ENCODE measurements at places on chromosomes 7 and 10.

DNA sequence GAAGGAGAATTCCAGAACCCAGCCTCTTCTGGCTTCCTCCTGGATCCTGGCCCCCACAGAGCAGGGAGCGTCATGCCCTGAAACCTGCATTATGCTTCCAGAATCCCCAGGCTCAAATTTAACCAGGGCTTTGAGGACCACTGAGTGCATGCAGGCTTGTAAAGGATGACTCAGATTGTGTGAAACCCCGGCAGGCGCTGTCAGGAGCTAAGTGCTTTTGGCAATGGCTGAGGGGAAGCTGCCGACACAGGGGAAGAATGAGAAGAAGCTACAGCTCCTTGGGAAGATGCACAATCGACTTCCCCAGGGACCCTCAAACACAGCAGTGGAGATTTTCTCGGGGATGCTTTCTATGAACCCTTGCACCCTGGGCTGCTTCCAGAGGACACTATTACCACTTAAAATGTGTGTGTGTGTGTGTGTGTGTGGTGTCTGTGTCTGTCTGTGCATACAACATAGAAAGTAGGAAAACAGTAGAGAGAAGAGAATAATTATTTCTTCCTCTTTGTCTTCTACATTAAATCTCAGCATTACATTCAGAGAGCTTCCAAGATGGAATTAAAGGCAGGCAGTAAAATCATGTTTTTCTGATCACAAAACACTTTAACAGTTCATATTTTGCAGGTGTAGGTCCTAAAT is 183.5 kb upstream of the INHBA start:
- DNase-seq = no peak

DNA sequence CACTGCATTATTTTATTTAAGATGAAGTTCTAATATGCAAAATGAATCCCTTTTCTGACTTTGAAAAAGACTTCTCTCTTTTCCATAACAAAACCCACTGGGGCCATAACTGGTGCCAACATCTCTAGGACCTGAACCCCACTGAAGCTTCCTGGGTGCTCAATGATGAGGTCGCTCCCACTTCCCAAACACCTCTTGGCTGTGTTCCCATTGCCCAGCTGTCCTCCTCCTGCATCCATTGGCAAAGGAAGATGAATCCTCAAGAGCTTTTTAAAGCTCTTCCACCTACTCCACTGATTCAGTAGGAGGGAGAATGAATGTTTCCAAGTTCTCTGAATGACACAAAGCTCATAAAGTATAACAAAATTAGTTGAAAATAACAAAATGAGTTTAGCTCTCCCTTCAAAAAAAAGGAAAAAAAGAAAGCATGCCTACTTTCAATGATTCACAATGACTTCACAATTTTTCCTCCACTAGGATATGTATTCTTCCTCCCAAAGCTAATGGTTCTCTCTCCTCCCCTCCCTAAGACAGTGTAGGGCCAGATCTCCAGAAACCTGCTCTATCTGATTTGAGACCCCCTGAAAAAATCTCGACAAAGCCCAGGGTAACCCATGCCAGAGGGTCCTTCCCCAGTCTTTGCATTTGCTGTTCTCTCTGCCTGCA is 64.8 kb downstream of the SORBS1 start:
- DNase-seq = no peak

DNA sequence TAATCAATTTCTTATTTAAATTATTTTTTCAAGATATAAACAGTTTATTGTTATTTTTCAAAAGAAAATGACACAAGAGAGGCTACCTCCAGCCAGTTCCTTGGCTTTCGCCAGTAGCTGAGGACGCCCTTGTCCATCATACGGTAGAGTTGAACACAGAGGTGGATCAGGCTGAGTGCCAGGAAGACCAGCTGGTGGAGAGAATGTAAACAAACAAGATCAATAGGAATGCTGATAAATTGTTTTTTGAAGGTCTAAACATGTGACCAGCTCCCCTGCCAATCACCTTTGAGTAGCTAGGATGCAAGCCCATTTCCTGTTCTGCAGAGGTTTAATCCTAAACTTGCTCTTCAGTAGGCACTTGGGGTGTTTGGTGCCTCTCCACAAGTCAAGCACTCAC is 138.9 kb downstream of the PKD1L1 start:
- DNase-seq = no peak

DNA sequence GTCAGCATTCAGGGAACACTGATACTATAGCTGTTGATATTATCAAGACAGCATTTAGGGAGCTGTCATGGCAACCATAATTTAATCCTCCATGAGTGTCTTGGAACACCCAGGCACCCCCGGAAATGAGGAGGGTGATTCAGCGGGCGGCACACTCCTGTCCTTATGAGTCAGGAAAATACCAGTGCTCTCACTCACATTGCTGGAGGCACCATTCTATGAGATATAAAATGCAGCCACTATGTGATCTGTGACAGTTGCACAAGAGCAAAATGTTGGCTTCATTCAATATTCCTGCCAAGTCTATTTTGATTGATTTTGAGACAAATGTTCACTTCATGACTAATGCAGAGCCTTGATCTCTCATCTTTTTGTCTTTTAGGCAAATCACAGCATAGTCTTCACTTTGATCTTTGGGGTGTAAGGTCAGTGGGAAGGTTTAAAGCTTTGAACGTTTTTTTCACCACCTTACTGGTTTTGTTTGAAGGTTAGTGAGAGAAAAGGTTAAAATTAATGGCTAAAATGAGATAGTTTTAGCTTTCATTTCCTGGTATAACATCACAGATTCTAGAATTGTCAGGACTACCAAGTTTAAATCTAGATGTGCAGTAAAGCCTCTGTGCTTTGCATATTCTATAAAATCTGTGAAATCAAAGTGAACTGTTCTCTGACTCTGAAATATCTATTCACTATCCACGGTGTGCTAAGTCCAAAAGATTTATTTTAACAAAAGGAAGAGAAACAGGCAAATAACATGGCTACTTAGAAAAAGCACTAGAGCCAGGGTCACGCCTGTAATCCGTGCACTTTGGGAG is 12.4 kb upstream of the ARHGAP12 start:
- DNase-seq = no peak

DNA sequence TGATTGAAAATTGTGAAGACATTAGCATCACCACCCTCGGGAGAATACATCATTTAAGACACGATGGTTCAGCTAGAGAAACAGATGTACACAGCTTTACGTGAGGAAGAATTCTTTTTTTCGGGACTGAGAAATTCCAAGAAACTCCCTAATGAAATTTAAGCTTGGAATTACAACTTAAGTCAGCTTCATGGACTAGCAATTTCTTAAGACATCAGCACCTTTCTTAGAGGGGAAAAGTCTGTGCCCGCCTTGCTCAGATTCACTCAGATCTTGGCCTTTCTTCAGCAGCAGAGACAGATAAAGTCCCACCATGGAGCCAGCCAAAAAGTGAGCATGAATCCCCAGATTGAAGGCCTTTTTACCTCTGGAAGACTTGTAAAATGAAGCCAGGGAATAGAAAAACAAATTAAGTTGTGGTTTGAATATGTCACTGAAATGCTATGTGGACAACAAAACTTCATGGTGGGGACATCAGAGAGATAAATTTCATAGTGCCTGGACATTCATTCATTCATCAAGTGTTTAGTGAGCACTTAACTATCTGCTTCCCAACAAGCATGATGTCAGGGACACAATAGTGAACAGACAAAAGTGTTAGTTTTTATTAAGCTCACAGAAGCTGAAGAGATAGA is 32.1 kb downstream of the PRKG1 start:
- DNase-seq = no peak

GRCh38 chr10:103574097-103575061 is 80.9 kb downstream of the NEURL1 start:
- no peak for DNase-seq

GRCh38 chr10:56255298-56255697 is 105.8 kb downstream of the ZWINT start:
- no peak for DNase-seq

GRCh38 chr10:100736144-100736808 is 9.1 kb upstream of the PAX2 start:
- no peak for DNase-seq

DNA sequence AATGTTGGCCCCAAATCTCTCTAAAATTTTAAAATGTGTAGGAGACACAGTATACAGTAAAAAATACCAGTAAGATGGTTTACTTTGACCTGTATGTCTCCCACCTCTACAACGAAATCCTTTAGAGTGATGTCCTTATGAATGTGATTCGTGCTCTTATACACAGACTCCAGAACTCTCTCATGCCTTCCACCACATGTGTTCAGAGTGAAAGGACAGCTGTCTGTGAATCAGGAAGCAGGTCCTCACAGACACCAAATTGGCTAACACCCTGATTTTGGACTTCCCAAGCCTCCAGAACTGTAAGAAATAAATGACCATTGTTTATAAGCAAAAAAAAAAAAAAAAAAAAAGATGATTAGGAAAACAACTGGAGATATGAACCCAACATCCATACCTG is 35.2 kb downstream of the RNF133 start:
- DNase-seq = no peak

DNA sequence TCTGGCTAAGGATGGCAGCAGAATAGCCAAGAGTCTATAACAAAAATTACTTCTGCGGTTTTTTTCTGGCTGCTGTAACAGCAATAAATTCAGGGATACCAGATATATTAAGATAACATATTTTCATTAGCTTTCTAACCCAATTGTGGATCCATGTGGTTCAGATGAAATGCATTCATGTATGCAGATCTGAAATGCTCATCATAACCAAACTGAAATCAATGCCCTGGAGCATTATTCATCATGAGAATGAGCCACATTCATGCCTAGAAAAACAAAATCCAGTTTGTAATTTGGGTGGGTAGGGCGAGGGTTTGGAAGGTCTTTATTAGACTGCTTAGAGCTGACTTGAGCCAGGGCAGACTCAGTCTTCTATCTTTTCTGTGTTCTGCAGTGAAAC is 69.8 kb upstream of the SEMA3A start:
- DNase-seq = no peak

DNA sequence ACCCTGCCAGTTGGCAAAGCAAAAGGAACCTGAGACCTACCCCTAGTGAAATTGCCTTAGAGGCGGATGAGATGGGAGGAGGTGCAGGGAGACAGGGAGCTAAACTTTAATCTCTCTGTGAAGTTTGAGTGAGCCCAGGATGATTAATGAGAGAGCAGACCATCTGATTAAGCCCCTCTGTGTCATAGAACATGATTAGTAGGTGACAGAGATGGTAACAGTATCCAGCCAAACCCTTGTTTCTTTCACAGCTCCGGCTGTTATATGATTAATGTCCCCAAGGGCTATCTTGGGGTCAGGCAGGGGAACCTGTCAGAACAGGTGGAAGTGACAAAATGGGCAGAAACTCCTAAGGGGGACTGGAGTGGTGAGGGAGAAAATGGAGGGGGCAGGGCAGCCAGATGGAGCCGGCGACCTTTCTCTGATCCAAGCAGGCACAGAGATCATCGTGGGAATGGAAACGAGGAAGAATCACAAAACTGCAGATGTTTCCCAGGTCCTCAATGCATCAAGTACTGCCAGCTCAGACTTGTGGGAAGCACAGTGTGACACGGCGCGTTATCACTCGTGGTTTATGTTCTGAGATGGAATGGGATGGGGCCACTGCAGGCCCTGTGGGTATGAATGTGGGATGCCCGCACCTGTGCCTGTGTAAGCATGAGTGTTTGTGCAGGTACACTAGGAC is 684.2 kb downstream of the LRMDA start:
- no peak for DNase-seq

DNA sequence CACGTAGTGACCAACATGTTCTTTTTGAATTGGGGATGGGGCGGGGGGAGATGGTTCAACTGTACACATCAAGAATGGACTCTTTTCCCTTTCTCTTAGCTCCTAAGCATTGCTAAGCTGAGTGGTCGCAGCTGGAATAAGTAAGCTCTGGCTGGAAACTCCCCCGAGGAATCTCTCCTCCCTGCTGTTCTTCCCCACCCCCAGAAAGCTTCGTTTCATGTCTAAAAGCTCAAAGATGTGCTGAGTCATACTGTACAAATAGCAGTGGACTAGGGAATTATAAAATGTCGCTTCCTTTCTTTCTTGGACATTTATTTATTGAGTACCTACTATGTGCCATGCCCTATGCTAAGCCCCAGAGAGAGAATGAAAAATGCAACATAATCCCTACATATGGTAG is 191.1 kb upstream of the ADO start:
- no peak for DNase-seq

DNA sequence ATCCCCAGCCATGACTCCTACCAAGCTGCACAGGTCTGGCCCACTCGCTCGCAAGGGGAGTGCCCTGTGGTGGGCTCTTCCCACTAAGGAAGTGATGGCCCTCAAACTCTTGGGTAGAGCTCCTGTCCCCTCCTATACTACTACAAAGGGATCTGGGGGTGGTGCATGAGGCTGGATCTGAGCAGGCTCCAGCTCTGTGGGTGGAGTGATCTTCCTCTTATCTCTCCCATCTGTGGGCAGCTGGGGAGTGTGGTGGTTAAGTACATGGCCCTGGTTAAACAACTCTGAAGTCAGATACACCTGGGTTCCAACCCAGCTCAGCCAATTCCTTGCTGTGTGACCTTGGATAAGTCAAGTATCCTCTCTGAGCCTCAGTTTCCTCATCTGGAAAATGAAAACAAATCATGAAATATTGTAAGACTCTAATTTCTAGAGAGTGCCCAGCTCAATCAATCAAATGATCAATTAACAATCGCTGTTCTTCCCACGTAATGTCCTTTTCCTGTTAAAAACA is 17.4 kb downstream of the DDIT4 start:
- DNase-seq = no peak

- DNase-seq = no peak
Measured at GRCh38 chr10:14889318-14889717, 10.7 kb downstream of the SUV39H2 start.

GRCh38 chr10:124738441-124738840 is 5.7 kb downstream of the FAM53B start:
- no peak for DNase-seq

- no peak for DNase-seq
Measured at GRCh38 chr10:20841419-20841818, 55.7 kb downstream of the NEBL start.

- no peak for DNase-seq
Measured at GRCh38 chr7:135802697-135803096, 54.1 kb upstream of the FAM180A start.

- DNase-seq = no peak
Measured at GRCh38 chr7:30254248-30254647, 30.1 kb upstream of the ZNRF2 start.
